T-helper 2 cell treated with Interferon-gamma antibody and Interleukin-4, amounts not matched to agents 100 ng/mL and 5 ng/mL, for 36 hours (primary cell): ENCODE measurements at places on chromosomes 5 and 9. TPM values are rescaled to one million over a fixed set of nuclear protein-coding genes. Genes with fewer than 3 reads are reported as not detected.

Gene CYLC2
- not detected in 2 replicates for total RNA-seq

Gene SPINK7
- total RNA-seq, result not detected in 2 replicates

Gene C8G
- 2.3 and 4.1 TPM in 2 replicates for total RNA-seq

Gene SQSTM1
- 105 and 120 TPM in 2 replicates for total RNA-seq

Gene SLC6A19
- not detected in 2 replicates for total RNA-seq
